ENCODE measurements at places on chromosomes 6 and 20. TPM values are rescaled to one million over a fixed set of nuclear protein-coding genes. Genes with fewer than 3 reads are reported as not detected.

The CGAS gene
- 4.3 TPM for total RNA-seq

The TDRD6 gene
- 0.46 TPM for total RNA-seq

The TSPO2 gene
- not detected for total RNA-seq

The VSX1 gene
- total RNA-seq: not detected

The ZBP1 gene
- total RNA-seq: not detected

The PREX1 gene
- 13.1 TPM for total RNA-seq

The LY86 gene
- not detected for total RNA-seq

The FOXQ1 gene
- total RNA-seq: 0.14 TPM

The TREML1 gene
- total RNA-seq: not detected

The HLA-DRB5 gene
- total RNA-seq: not detected

The ERVFRD-1 gene
- not detected for total RNA-seq

The PBOV1 gene
- not detected for total RNA-seq

The SLCO4A1 gene
- 0.09 TPM for total RNA-seq

The PABPC1L gene
- 5.5 TPM for total RNA-seq

The FAXC gene
- total RNA-seq: 0.55 TPM

The PPP1R14C gene
- total RNA-seq: 0.65 TPM

The MOCS1 gene
- 8.0 TPM for total RNA-seq

The TNXB gene
- total RNA-seq: 144 TPM

The DEF6 gene
- total RNA-seq: 1.3 TPM

The SCUBE3 gene
- 1.8 TPM for total RNA-seq

The SMPDL3A gene
- 196 TPM for total RNA-seq

The SLC16A10 gene
- total RNA-seq: not detected

The CYP24A1 gene
- 0.28 TPM for total RNA-seq

The MAP3K5 gene
- total RNA-seq: 20.1 TPM

The RTEL1 gene
- total RNA-seq: 9.2 TPM

The GSTA2 gene
- total RNA-seq: not detected

The LY6G5C gene
- 0.43 TPM for total RNA-seq

The IRF4 gene
- total RNA-seq: 0.65 TPM

The FAM184A gene
- 0.46 TPM for total RNA-seq

The CLPSL2 gene
- not detected for total RNA-seq

The OPN5 gene
- total RNA-seq: not detected

The LTB gene
- total RNA-seq: not detected

The MOG gene
- not detected for total RNA-seq

The SLC22A2 gene
- not detected for total RNA-seq

The XKR7 gene
- total RNA-seq: not detected

The C6orf118 gene
- total RNA-seq: not detected

The PRL gene
- total RNA-seq: not detected

The PSORS1C1 gene
- total RNA-seq: 1.7 TPM

The IRAK1BP1 gene
- total RNA-seq: 3.7 TPM

The NCOA7 gene
- 87.9 TPM for total RNA-seq

The TMEM63B gene
- 37.0 TPM for total RNA-seq

The DDR1 gene
- total RNA-seq: 16.2 TPM

The PEX6 gene
- 53.9 TPM for total RNA-seq

The SLC32A1 gene
- not detected for total RNA-seq

The SNAP25 gene
- 3.7 TPM for total RNA-seq

The GPLD1 gene
- 0.14 TPM for total RNA-seq
